Endothelial cell (in vitro differentiated cells): ENCODE measurements at places on chromosomes 12 and 14. TPM values are rescaled to one million over a fixed set of nuclear protein-coding genes. Genes with fewer than 3 reads are reported as not detected.

DNA sequence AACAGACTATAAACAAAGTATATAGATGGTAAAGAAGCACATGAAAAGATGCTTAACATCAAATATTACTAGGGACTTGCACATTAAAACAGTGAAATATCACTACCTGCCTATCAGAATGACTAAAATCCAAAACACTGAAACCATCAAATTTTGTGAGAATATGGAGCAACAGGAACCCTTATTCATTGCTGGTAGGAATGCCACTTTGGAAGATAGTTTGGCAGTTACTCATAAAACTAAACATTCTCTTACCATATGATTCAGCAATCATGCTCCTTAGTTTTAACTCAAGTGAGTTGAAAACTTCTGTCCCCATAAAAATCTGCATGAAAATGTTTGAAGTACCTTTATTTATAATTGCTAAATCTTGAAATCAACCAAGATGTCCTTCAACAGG lies 297.6 kb downstream of the DAD1 start:
- H3K27ac ChIP-seq: no peak overlapping the region
- H3K36me3 ChIP-seq: no peaks in the 10 kb centered on the region
- no peaks in the 10 kb centered on the region for H3K4me1 ChIP-seq
- H3K4me3 ChIP-seq: no peak overlapping the region
- H3K27me3 ChIP-seq: no peaks in the 10 kb centered on the region
- no peak for DNase-seq

Gene HVCN1
- 11.9 TPM for total RNA-seq

Gene SOAT2
- not detected for total RNA-seq

DNA sequence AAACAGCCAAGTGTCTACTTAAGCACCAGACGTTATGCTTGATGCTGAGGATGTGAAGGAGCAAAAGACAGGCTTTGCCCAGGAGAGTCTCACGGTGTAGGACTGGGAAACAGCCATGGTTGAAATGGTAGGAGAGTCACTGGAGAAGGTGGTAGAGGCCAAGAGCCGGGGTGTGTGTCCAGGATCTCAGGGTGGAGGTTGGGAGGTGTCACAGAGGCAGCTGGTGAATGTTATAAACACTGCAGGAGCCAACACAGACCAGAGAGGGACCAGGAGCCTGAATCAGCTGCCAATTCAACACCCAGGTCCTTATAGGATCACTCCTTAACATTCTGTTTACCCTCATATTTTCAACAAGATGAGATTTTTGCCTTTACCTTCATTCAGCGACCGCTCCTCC lies 7.5 kb downstream of the NID2 start:
- peaks cover 2% of the 10 kb centered on the region for H3K27me3 ChIP-seq
- no peak overlapping the region for H3K4me3 ChIP-seq
- no peak overlapping the region for H3K27ac ChIP-seq
- peaks cover 19% of the 10 kb centered on the region for H3K4me1 ChIP-seq
- H3K36me3 ChIP-seq: no peaks in the 10 kb centered on the region

Gene BRI3BP
- 1.4 TPM for total RNA-seq

Gene SLCO1A2
- total RNA-seq: 2.1 TPM

Gene RALGAPA1
- 29.0 TPM for total RNA-seq

Gene TEX52
- not detected for total RNA-seq

Gene HOXC10
- 1.9 TPM for total RNA-seq

Gene KIF26A
- total RNA-seq: 96.9 TPM

- no peak overlapping the region for H3K4me3 ChIP-seq
- H3K4me1 ChIP-seq: no peaks in the 10 kb centered on the region
- peaks cover 23% of the 10 kb centered on the region for H3K36me3 ChIP-seq
- no peak for DNase-seq
- H3K27ac ChIP-seq: no peak overlapping the region
Measured at GRCh38 chr12:48331399-48331798, 19.3 kb downstream of the ZNF641 start.

GRCh38 chr12:91722072-91722471 lies 423.6 kb downstream of the BTG1 start:
- no peak overlapping the region for H3K4me3 ChIP-seq
- H3K4me1 ChIP-seq: no peaks in the 10 kb centered on the region
- no peaks in the 10 kb centered on the region for H3K36me3 ChIP-seq
- H3K27ac ChIP-seq: no peak overlapping the region

- H3K27me3 ChIP-seq: peaks cover 2% of the 10 kb centered on the region
- no peak for DNase-seq
- H3K36me3 ChIP-seq: no peaks in the 10 kb centered on the region
- H3K4me3 ChIP-seq: no peak overlapping the region
Measured at GRCh38 chr12:92537290-92537960, 165.4 kb upstream of the PLEKHG7 start.

- H3K36me3 ChIP-seq: peaks cover 38% of the 10 kb centered on the region
- DNase-seq: no peak
- no peaks in the 10 kb centered on the region for H3K4me1 ChIP-seq
- H3K27ac ChIP-seq: no peak overlapping the region
- H3K4me3 ChIP-seq: no peak overlapping the region
- peaks cover 1% of the 10 kb centered on the region for H3K27me3 ChIP-seq
Measured at GRCh38 chr14:59355091-59355490, 110.1 kb downstream of the GPR135 start.

DNA sequence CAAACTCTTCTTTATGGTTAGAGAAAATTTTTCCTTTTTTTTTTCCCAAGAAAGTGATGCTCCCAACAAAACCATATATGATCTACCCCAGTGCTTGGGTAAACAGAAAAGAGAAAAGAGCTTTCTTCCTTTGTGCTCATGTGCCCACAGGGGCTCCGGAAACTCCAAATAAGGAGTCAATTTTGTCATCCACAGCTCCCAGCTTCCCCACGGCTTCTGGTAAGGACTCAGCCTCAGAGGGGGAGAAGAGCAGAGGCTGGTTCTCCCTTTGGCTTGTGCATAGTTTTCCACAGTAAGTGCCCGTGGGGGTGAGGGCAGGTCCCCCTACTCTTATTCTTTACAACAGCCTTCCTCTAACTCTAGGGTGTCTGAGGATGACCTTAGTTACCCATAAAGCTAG lies 13.3 kb upstream of the RGS6 start:
- H3K27me3 ChIP-seq: no peaks in the 10 kb centered on the region
- H3K27ac ChIP-seq: no peak overlapping the region
- no peaks in the 10 kb centered on the region for H3K36me3 ChIP-seq
- DNase-seq: no peak
- H3K4me3 ChIP-seq: no peak overlapping the region

Gene LMNTD1
- total RNA-seq: not detected

DNA sequence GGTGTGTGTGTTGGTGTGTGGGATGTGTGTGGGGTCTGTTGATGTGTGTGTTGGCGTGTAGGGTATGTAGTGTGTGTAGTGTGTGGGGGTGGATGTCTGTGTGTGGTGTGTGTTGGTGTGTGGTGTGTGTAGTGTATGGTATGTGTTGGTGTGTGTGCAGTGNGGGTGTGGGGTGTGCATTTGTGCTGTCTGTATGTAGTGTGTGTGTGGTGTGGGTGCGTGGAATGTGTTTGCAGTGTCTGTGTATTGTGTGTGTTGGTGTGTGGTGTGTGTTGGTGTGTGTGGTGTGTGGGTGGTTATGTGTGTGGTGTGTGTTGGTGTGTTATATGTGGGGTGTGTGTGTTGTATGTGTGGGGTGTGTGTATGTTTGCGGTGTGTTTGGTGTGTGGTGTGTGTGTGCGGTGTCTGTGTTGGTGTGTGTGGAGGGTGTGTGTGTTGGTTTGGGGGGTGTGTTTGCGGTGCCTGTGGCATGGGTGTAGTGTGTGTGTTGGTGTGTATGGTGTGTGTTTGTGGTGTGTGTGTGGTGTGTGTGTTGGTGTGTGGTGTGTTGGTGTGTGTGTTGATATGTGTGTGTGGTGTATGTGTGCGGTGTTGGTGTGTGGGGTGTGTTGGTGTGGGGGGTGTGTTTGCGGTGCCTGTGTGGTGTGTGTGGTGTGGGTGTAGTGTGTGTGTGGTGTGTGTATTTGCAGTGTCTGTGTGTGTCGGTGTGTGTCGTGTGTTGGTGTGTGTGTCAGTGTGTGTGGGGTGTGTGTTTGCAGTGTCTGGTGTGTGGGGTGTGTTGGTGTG lies 14.7 kb downstream of the MLXIP start:
- no peak for DNase-seq
- H3K27me3 ChIP-seq: peaks cover 10% of the 10 kb centered on the region
- H3K27ac ChIP-seq: no peak overlapping the region
- H3K36me3 ChIP-seq: peaks cover 7% of the 10 kb centered on the region
- peaks cover 45% of the 10 kb centered on the region for H3K4me1 ChIP-seq

DNA sequence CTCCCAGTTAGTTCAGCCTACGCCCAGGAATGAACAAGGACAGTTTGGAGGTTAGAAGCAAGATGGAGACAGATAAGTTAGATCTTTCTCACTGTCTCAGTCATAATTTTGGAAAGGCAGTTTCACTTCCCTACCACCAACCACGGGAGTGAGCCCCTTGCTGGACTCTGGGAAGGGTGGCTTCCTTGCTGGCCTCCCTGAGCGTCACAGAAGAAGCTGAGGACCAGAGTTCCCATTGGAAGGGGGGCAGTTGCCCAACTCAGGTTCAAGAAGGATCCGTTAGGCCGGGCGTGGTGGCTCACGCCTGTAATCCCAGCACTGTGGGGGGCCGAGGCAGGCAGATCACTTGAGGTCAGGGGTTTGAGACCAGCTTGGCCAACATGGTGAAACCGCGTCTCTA lies 106.2 kb upstream of the MAX start:
- no peak for DNase-seq
- H3K4me3 ChIP-seq: no peak overlapping the region
- H3K4me1 ChIP-seq: peaks cover 18% of the 10 kb centered on the region
- peaks cover 6% of the 10 kb centered on the region for H3K27me3 ChIP-seq
- H3K36me3 ChIP-seq: no peaks in the 10 kb centered on the region

Gene VRTN
- total RNA-seq: 4.3 TPM

Gene CFAP251
- 0.80 TPM for total RNA-seq

DNA sequence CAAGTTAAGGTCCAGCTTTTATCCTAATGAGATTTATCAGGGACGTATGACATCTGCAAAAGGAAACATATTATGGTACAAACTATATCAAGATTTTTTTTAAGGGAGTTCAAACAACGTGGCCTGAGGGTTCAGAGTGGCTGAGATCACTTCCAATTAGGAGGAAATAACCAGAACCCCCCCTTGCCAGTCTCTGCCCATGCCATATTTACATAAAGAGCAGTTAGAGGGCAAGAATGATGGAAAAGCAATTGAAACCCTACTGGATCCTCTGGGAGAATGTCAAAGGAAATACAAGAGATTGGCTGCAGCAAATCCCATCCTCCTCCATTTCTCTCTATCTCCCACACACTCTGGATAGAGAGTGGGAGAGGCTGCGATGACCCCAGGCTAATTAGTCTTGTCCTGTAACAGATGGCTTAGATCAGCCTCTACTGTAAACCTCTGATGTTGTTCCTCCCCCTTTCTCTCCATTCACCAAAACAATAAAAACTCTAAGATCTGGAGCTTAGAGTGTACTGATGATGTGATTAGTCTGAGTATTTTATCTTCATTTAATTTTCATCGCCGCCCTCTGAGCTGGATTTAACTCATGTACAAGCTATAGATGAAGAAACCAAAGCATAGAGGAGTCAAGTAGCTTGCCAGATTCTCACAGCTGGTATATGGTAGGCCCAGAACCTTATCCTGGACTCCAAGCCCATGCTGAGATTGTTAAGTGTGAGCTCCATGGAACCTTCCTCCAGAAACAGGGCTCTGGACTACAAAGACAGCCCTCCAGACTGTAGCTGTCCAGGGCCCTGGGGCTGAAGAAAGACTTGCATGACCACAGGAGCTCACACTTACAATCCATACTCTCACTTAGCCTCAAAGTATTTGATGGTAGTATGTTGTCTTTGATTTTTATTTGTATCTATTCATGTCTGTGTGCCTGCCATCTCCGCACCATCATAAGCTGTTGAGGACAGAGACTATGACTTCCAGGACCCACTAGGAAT lies 54.1 kb upstream of the GNG2 start:
- H3K4me3 ChIP-seq: no peak overlapping the region
- H3K27ac ChIP-seq: no peak overlapping the region
- H3K27me3 ChIP-seq: no peaks in the 10 kb centered on the region
- no peaks in the 10 kb centered on the region for H3K36me3 ChIP-seq
- no peak for DNase-seq

Gene STXBP6
- 0.51 TPM for total RNA-seq

- no peaks in the 10 kb centered on the region for H3K36me3 ChIP-seq
- H3K27me3 ChIP-seq: no peaks in the 10 kb centered on the region
- no peak for DNase-seq
- no peak overlapping the region for H3K27ac ChIP-seq
- H3K4me1 ChIP-seq: no peaks in the 10 kb centered on the region
Measured at GRCh38 chr12:93698307-93699092, 21.3 kb downstream of the CRADD start.

Gene DPPA3
- total RNA-seq: 0.26 TPM

DNA sequence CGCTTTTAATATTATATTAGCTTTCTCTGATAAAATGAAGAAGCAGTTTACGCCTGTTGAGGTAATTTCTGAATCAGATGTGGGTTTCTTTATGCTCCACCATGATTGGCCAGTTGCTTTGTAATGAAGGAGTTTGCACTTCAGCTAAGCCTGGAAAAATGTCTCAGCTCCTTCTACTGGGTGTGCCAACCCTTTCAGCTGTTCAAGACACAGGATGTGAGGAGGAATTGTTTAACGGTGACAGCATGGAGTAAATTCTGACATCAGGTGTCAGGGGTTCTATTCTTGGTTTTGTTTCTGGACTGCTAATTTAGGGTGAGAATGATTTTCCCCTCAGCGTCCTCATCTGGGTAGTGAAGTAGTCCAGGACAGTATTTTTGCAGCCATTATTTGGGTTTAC lies 43.5 kb downstream of the FLRT2 start:
- no peaks in the 10 kb centered on the region for H3K36me3 ChIP-seq
- H3K27me3 ChIP-seq: no peaks in the 10 kb centered on the region
- no peak for DNase-seq
- H3K4me3 ChIP-seq: no peak overlapping the region
- peaks cover 27% of the 10 kb centered on the region for H3K4me1 ChIP-seq

DNA sequence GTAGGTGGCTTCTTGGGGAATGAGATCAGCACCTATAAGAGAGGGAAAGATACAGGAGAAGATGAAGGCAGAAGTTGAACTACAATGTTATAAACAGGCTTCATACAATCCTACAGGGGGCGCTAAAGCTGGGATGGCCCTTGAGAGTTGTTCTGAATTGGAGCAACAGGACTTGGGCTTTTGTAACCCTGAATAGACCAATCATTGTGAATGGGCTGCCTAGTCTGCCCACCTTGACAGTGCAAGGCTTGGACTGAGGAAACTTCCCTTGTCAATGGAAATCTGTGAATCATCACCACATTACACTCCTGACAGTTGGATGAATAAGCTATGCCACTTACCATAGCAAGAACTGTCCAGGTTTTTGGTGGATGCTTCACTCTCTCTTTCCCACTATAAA lies 306.1 kb downstream of the KCNC2 start:
- no peaks in the 10 kb centered on the region for H3K36me3 ChIP-seq
- H3K27me3 ChIP-seq: no peaks in the 10 kb centered on the region
- no peak overlapping the region for H3K27ac ChIP-seq
- H3K4me1 ChIP-seq: no peaks in the 10 kb centered on the region
- no peak overlapping the region for H3K4me3 ChIP-seq

- H3K36me3 ChIP-seq: peaks cover 9% of the 10 kb centered on the region
- no peak overlapping the region for H3K4me3 ChIP-seq
- DNase-seq: peak; percentile 79
- H3K27ac ChIP-seq: peak overlapping the region; percentile 94
Measured at GRCh38 chr12:109736552-109737108, 23.0 kb downstream of the FAM222A start.

- peaks cover 2% of the 10 kb centered on the region for H3K27me3 ChIP-seq
- H3K4me1 ChIP-seq: no peaks in the 10 kb centered on the region
- no peaks in the 10 kb centered on the region for H3K36me3 ChIP-seq
- H3K27ac ChIP-seq: no peak overlapping the region
- DNase-seq: no peak
Measured at GRCh38 chr12:67091204-67091603, 178.0 kb upstream of the CAND1 start.
